ENCODE measurements at places on chromosomes 3 and 15.

DNA sequence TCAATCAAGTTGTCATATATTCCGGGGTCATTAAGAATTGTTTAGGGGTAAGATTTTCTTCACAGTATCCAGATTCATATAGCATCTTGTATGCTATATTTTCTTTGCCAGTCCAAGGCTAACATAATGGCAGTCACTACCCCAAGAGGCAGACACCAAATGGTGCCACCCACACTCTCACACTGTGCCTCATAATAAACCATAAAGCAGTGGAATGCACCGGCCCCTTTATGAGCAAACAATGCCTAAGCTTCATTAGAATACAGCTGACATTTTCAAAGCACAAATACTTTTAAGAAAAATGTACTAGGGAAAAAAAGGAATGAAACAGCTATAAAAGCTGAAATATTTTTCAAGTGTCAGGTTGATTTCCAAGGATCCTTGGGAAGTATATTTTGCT, 121.6 kb downstream of the TFDP2 start:
- H3K27me3 ChIP-seq, result no peaks in the 10 kb centered on the region
- DNase-seq, result no peak
- peak overlapping the region; percentile 2 for H3K4me3 ChIP-seq
- peaks cover 6% of the 10 kb centered on the region for H3K4me1 ChIP-seq
- H3K27ac ChIP-seq, result no peak overlapping the region
- no peaks in the 10 kb centered on the region for H3K36me3 ChIP-seq

DNA sequence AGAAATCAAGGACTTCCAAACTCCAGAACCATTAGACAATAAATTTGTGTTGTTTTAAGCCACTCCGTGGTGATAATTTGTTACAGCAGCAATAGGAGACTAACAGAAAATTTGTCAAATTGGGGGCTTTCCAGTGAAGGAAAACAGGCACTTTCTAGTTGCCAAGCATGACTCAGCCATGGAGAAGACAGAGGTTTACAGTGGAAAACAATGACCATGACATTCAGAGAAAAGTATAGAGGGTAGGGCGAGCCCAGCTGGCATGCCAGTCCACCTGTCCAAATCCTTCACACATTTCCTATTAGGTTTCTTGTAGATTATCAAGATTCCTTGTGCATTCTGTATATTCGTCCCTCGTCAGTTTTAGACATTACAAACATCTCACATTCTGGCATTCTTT, 24.9 kb downstream of the SLCO2A1 start:
- H3K4me3 ChIP-seq, result no peak overlapping the region
- H3K27me3 ChIP-seq, result no peaks in the 10 kb centered on the region
- no peaks in the 10 kb centered on the region for H3K36me3 ChIP-seq
- no peak for DNase-seq
- H3K4me1 ChIP-seq, result no peaks in the 10 kb centered on the region
- no peak overlapping the region for H3K27ac ChIP-seq

- H3K36me3 ChIP-seq, result no peaks in the 10 kb centered on the region
- no peaks in the 10 kb centered on the region for H3K4me1 ChIP-seq
Observed at GRCh38 chr3:44284949-44285348, 43.3 kb downstream of the TOPAZ1 start.

DNA sequence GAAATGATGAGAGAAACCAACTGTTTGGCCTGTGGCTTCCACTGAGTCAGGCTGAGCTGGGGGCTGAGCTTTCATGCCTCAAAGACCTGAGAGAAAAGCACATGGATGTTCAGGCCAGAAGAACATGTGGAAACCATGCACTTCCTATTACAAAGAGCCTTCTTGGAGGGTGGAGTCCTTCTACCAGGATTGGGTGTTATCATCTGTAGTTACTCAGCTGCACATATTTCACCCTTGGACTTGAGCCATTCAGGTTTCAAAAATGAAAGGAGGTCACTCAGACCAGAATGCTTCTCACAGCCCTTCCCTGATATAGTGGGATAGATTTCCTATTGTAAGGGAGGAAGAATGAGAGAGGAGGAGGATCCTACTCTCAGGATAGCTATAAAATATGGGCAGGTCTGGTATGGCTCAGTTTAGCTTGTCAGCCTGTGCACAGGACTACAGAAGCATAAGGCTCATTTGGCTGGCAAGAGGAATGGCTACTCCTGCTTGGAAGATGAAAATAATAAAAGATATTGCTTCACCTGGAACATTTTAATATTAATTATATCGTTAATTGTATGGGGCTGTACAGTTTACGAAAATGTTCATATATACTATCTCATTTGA, 173.6 kb upstream of the TMC3 start:
- no peaks in the 10 kb centered on the region for H3K36me3 ChIP-seq
- no peak overlapping the region for H3K27ac ChIP-seq
- H3K27me3 ChIP-seq, result no peaks in the 10 kb centered on the region
- no peak overlapping the region for H3K4me3 ChIP-seq

- H3K4me1 ChIP-seq, result no peaks in the 10 kb centered on the region
- no peak for DNase-seq
- H3K27me3 ChIP-seq, result no peaks in the 10 kb centered on the region
- H3K27ac ChIP-seq, result no peak overlapping the region
- H3K36me3 ChIP-seq, result no peaks in the 10 kb centered on the region
Observed at GRCh38 chr3:145188079-145188770, 972.8 kb downstream of the PLOD2 start.

GRCh38 chr3:106302451-106303221, 433.8 kb upstream of the CBLB start:
- H3K4me3 ChIP-seq, result no peak overlapping the region
- no peak overlapping the region for H3K27ac ChIP-seq
- peaks cover 32% of the 10 kb centered on the region for H3K4me1 ChIP-seq
- H3K36me3 ChIP-seq, result no peaks in the 10 kb centered on the region
- DNase-seq, result peak; percentile 6
- H3K27me3 ChIP-seq, result no peaks in the 10 kb centered on the region

- no peak overlapping the region for H3K27ac ChIP-seq
- H3K4me1 ChIP-seq, result peaks cover 17% of the 10 kb centered on the region
- H3K36me3 ChIP-seq, result no peaks in the 10 kb centered on the region
- no peak for DNase-seq
Observed at GRCh38 chr3:169147238-169148008, 516.1 kb downstream of the MECOM start.

- no peaks in the 10 kb centered on the region for H3K36me3 ChIP-seq
- no peak for DNase-seq
- H3K27me3 ChIP-seq, result no peaks in the 10 kb centered on the region
- H3K27ac ChIP-seq, result no peak overlapping the region
- H3K4me3 ChIP-seq, result no peak overlapping the region
- H3K4me1 ChIP-seq, result no peaks in the 10 kb centered on the region
Observed at GRCh38 chr3:22569570-22569969, 633.6 kb upstream of the UBE2E2 start.

DNA sequence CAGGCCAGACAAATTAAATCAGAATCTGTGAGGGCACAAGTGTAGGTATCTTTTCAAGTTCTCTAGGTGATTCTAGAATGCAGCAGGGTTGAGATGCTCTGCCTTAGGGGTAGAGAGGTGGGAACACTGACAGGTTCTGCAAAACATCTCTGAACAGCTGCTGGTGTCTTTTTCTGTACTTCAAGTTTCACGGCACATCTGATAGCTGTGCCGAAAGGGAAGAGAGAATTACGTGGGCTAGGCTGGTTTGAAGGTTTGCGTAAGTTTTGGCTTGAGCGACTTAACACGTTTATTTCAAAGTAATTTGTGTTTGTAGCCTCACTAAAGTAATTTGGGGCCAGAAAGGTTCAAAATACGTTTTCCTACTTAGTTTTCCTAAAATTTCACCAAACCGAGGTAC, 22.5 kb downstream of the PXK start:
- H3K27ac ChIP-seq, result no peak overlapping the region
- no peak overlapping the region for H3K4me3 ChIP-seq
- peaks cover 6% of the 10 kb centered on the region for H3K4me1 ChIP-seq
- no peak for DNase-seq

GRCh38 chr3:157499342-157499963, 3.8 kb downstream of the VEPH1 start:
- H3K27me3 ChIP-seq, result no peaks in the 10 kb centered on the region
- DNase-seq, result no peak
- H3K27ac ChIP-seq, result no peak overlapping the region

DNA sequence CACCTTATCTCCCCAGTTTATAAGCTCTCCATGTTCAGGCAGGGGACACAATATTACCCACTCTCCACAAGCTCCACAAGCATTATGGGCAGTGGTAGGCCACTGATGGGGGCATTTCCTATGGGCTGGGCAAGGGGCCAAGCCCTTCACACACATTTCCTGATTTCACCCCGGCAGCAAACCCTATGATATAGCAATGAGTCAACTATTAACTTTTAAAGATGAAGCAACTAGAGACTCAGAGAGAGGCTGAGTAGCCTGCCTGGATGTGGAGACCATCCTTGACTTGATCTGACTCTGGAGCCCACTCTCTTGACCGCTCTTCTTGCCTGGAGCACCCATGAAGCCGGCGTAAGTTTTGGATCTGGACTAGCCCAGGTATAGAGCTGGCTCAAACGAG, 27.4 kb downstream of the FOXL2NB start:
- no peaks in the 10 kb centered on the region for H3K27me3 ChIP-seq
- no peaks in the 10 kb centered on the region for H3K36me3 ChIP-seq
- H3K4me3 ChIP-seq, result no peak overlapping the region
- DNase-seq, result no peak

GRCh38 chr15:31106495-31107300, 5.2 kb upstream of the TRPM1 start:
- no peaks in the 10 kb centered on the region for H3K27me3 ChIP-seq
- no peak for DNase-seq
- no peak overlapping the region for H3K27ac ChIP-seq
- H3K4me1 ChIP-seq, result no peaks in the 10 kb centered on the region

DNA sequence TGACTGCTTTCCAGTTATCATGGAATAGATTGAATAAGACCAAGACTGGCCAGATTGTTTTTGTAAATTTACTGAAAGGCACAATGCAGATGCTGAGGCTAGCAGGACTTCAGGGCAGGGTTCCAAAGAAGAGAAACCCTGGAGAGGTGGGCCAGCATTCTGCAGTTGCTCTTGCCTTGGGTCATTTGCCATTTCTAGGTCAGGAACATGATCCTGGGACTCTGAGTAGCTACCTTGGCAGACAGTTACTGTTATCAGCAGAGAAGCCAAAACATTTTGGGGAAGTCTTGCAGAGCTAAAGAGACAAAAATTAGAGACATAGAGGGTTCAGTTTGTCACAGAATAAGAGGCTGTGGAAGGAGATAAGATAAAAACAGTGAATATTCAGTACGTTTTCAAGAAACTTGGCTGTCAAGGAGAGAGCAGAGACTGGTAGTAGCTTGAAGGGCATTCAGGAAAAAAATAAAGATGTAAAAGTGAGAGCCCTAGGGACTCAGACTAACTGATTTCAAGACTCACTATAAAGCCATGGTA, 46.8 kb upstream of the MYRIP start:
- no peak for DNase-seq
- no peaks in the 10 kb centered on the region for H3K4me1 ChIP-seq
- H3K4me3 ChIP-seq, result no peak overlapping the region
- H3K27ac ChIP-seq, result no peak overlapping the region
- H3K27me3 ChIP-seq, result no peaks in the 10 kb centered on the region

DNA sequence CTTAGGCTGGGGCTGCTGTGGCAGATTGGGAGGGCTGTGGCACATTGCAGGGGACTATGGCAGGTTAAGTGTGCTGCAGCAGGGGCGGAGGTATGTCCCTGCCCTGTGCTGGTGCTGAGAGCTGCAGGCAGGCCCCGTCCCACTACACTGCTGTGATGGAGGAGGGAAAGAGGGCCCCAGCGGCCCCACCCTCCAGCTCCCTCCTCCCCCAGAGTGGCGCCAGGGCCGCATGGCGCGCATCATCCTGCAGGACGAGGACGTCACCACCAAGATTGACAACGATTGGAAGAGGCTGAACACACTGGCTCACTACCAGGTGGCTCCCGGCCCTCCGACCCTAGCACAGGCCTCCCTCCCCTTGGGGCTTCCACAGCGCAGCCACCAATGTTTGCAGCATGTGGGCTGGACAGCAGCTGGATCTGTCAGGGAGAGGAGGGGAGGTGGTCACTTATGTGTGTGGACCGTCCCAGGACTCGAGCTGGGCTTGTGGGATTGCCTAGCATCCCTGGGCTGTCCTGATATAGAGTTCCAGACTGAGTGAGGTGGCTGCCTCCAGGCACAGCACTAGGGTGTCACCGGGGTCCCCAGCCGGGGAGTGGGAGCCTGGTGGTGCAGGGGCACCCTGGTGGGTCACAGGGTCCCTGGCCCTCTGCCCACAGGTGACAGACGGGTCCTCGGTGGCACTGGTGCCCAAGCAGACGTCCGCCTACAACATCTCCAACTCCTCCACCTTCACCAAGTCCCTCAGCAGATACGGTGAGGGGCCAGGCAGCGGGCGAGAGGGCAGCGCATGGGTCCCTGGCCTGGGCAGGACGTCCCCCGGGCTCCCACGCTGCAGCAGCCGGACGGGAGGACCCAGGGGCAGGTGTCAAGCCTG, 46.1 kb downstream of the PLXNA1 start:
- DNase-seq, result no peak
- no peaks in the 10 kb centered on the region for H3K27me3 ChIP-seq
- no peaks in the 10 kb centered on the region for H3K4me1 ChIP-seq
- no peak overlapping the region for H3K4me3 ChIP-seq
- H3K36me3 ChIP-seq, result no peaks in the 10 kb centered on the region
- no peak overlapping the region for H3K27ac ChIP-seq

DNA sequence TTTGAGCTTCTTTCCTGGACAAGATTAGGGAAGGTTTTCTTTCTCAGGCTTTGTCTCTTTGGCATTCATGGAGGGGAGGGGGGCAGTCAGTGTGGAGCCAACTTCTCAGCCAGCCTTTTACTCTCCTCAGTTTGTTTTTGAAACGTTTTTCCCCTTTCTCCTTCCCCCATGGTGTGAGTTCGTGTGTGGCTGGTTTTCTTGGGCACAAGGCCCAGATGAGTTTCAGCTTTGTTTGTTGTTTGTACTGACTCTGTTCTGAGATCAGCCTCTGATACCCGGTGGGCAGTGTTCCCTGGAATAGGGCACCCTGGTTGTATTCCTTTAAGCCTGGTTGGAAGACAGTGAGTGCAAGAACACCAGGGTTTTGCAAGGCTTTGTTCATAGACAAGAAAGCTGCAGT, 168.2 kb upstream of the RARB start:
- no peaks in the 10 kb centered on the region for H3K27me3 ChIP-seq
- H3K4me3 ChIP-seq, result no peak overlapping the region
- H3K36me3 ChIP-seq, result no peaks in the 10 kb centered on the region
- H3K4me1 ChIP-seq, result no peaks in the 10 kb centered on the region
- H3K27ac ChIP-seq, result no peak overlapping the region

DNA sequence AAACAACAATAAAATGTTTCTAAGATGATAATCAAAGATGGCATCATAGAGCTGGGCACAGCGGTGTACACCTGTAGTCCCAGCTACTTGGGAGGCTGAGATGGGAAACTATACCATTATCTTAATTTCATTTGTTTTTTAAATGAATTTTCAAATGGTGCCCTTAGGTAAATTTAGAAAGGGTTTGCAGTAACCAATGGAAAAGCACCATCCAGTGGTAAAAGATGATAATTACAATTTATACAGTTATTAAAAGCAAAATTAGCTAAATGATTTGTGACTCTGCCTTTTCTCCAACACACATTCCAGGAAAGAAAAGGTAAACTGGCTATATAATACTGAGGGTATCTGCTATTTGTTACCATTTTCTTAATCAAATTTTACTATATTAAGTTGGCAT, 14.4 kb upstream of the ANKRD28 start:
- DNase-seq, result peak; percentile 35
